ENCODE measurements at places on chromosomes 1 and 21. TPM values are rescaled to one million over a fixed set of nuclear protein-coding genes. Genes with fewer than 3 reads are reported as not detected.
A peak's percentile ranks its signal among the peaks of the same experiment; 100 is the strongest.

Gene MTARC1
- total RNA-seq, result 0.59 TPM

Gene WNT3A
- total RNA-seq, result not detected

Gene PTAFR
- total RNA-seq, result 0.07 TPM

Gene HES3
- total RNA-seq, result not detected

Gene RNU1-2
- total RNA-seq, result not detected

GRCh38 chr1:25006770-25007169 is 76.7 kb upstream of the RUNX3 start:
- DNase-seq, result peak; percentile 34

DNA sequence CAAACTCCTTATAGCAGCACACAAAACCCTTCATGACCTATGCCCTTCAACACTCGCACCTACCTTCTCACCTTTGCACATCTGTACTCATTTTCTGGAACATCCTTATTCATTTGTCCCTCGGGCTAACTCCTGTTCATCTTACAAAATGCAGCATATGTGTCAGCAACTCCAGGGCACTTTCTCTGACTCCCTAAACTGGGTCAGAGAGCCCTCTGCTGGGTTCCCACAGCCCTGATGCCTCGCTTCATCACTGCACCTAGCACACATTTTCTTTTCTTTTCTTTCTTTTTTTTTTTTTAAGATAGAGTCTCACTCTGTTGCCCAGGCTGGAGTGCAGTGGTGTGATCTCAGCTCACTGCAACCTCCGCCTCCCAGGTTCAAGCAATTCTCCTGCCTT is 54.0 kb downstream of the RAB3B start:
- DNase-seq, result peak; percentile 30

- DNase-seq, result peak; percentile 57
These were observed 147.5 kb downstream of the ZC3H11B start for GRCh38 chr1:219465212-219466093.
